ENCODE measurements at places on chromosomes 1 and 21.

GRCh38 chr1:1612104-1612400, 3.2 kb upstream of the MIB2 start:
- no peak for DNase-seq

- DNase-seq: no peak
These were observed 753.1 kb downstream of the NCAM2 start for GRCh38 chr21:21751286-21751685.

DNA sequence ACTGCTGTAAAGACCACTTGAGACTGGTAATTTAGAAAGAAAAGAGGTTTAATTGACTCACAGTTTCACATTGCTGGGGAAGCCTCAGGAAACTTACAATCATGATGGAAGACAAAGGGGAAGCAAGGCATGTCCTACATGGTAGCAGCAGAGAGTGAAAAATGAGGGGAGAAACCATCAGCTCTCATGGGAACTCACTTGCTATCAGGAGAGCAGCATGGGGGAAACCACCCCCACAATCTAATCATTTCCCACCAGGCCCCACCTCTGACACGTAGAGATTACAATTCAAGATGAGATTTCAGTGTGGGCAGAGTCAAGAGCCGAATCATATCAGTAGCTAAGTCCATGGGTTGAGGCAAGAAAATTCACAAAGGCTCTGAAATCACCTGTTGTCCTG, 23.8 kb upstream of the LYPD8 start:
- no peak for DNase-seq

GRCh38 chr1:113389359-113389952, 859 bp upstream of the MAGI3 start:
- DNase-seq: no peak

DNA sequence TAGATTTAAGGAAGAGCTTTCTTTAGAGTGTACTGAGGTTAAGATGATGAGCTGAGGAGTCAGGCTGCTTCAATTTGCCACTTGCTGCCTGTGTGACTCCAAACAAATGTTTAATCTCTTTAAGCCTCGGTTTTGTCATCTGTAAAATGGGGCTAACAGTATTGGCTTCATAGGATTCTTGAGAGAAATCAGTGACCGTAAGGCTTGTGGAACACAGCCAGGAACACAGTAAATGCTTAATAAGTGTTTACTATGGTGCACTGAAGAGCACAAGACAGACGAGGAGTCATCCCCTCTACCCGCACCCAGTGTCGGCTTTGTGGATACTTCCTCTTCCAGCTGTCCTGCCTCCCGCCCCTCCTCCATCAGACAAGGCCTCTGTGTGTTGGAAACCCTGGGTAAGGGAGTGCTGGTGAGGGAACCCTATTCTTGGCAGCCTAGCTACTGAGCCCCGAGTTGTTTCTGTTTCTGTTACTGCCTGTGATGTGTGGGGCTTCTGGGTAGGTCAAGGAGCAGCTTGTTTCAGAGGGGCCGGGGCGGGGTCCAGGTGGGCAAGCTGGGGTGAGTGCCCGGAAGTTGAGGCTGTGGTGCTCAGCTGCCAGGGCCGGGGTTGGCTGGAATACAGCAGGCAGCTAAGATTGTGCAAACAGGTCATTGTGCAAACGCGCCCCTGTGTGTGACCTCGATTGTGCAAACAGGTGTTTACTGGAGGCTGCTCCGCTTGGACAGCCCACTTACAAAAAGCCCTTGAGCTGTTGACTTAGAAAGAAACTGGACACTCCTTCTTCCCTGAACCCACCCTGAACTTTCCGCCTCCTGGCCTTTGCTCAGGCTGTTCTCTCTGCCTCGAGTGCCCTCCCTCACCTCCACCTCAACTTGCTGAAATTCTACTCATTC, 4.0 kb upstream of the CSF3R start:
- peak; percentile 22 for DNase-seq

GRCh38 chr1:147225193-147225730, at the start of gene FMO5:
FMO5 (minus strand) TSS chr1:147225339; CDS start chr1:147225029, 310 bp downstream.
- DNase-seq: peak; percentile 33

- no peak for DNase-seq
These were observed 5.8 kb downstream of the INKA2 start for GRCh38 chr1:111733183-111733991.

- no peak for DNase-seq
These were observed 5.7 kb downstream of the ST6GALNAC5 start for GRCh38 chr1:76872944-76873343.

DNA sequence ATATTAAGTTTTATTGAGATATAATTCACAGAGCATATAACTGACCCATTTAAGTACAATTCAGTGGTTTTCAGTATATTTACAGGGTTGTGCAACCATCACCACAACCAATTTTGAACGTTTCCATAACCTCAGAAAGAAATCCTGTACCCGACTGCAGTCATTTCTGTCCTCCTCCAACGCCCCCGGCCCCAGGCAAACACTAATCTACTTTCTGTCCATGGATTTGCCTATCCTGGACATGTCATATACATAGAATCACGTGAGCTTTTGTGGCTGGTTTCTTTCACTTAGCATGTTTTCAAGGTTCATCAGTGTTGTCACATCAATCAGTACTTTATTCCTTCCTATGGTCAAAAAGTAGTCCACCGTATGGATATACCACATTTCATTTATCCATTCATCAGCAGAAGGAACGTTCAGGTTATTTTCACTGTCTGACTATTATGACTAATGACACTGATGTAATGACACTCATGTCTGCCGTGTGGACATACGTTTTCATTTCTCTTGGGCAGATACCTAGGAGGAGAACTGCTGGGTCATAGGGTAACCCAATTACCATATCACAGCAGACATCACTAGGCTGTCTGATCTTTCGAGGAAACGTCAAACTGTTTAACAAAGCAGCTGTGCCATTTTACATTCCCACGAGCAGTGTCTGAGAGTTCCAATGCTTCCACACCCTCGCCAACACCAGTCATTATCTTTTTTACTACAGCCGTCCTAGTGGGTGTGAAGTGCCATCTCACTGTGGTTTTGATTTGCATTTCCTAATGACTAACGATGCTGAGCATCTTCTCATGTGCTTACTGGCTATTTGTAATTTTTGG, 30.8 kb downstream of the MRPL37 start:
- DNase-seq: no peak

GRCh38 chr1:30314591-30314990, 408.8 kb downstream of the MATN1 start:
- no peak for DNase-seq

All from NCI-H460 (cell line).